ENCODE measurements at places on chromosomes 13 and 19.

GRCh38 chr13:47832458-47832972 is 168.6 kb downstream of the SUCLA2 start:
- DNase-seq = no peak

GRCh38 chr13:76879203-76879882 is 6.9 kb downstream of the KCTD12 start:
- no peak for DNase-seq

GRCh38 chr19:33193865-33194362 is at the start of gene LRP3:
LRP3 (plus strand) TSS chr19:33194330; CDS start chr19:33194786, 456 bp downstream.
- DNase-seq = no peak

GRCh38 chr13:111493468-111493867 is 173.0 kb downstream of the TEX29 start:
- DNase-seq = no peak

DNA sequence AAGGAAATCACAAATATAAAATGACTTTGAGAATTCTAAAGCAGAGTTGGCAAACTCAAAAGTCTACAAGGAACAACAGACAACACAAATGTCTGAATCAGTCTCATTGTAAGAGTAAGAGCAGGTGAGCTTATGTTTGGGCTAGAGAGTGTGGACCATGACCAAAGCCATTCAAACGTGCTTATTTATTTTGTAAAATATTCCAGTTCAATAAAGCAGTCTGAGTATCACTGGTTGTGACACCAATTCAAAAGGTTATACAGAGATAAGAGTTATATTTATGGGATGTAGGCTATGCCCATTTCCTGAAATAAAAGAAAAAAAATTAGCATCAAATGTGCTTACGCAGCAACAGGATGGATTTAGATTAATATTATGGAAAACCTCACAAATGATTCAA is 251.6 kb downstream of the KLF5 start:
- no peak for DNase-seq

GRCh38 chr19:44807162-44807561 is 1.7 kb upstream of the BCAM start:
- DNase-seq = no peak

DNA sequence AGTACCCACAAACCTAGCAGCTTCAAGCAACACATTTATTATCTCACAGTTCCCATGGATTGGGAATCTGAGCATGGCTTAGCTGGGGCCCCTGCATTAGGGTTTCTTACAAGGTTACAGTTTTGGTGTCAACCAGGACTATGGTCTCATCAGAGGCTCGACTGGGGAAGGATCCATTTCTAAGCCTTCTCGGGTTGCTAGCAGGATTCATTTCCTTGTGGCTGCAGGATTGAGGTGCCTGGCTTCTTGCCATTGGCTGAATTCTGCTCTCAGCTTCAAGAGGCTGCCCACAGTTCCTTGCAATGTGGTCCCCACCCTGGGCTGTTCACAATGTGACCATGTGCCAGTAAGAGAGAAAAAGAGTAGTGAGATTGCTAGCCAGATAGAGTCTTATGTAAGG is 26.7 kb downstream of the ZNRF4 start:
- DNase-seq = no peak

GRCh38 chr13:32811297-32811800 is 204.9 kb upstream of the KL start:
- peak; percentile 40 for DNase-seq
